Activated CD4-positive, alpha-beta T cell treated with anti-CD3 and anti-CD28 coated beads, Interleukin-2, amount 10 ng/mL, durations not matched to agents 7 days and 5 days (primary cell): ENCODE measurements at places on chromosomes 1 and 21. TPM values are rescaled to one million over a fixed set of nuclear protein-coding genes. Genes with fewer than 3 reads are reported as not detected.

DNA sequence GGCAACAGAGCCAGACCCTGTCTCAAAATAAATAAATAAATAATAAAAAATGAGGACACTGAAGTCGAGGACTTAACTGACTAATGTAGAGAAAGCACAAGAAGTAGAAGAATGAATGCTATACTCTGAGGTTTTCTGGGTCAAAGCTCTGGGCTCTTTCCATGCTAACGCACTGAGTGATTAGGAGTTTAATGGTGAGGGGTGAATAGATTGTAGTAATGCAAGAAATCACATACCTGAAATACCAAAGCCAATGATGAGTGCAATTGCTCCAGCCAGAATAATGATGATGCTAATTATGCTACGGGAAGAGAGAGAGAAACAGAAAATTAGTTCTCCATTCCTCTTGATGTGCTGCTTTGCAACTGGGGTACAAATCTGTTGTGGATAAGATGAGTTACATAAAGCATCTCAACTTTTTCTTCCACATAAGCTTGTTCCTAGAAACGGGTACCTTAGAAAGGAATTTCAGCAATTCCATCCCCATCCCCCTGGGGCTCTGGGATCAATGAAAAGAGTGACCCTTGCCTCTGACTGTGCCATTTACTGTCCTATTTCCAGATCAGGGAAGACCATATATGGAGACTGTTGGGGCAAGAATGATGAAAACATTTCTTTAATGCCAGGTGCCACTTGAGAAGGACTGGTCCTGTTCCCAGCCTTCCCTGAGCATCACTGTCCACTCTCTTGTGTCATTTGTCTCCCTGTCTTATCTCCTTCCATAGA is 40.7 kb downstream of the VTCN1 start:
- H3K4me3 ChIP-seq: no peak overlapping the region
- H3K27me3 ChIP-seq: peaks cover 9% of the 10 kb centered on the region
- no peaks in the 10 kb centered on the region for H3K36me3 ChIP-seq
- DNase-seq: no peak
- H3K27ac ChIP-seq: no peak overlapping the region

- no peak overlapping the region for H3K27ac ChIP-seq
- no peak overlapping the region for H3K4me3 ChIP-seq
- DNase-seq: no peak
- H3K4me1 ChIP-seq: peaks cover 16% of the 10 kb centered on the region
- no peaks in the 10 kb centered on the region for H3K27me3 ChIP-seq
Measured at GRCh38 chr21:28852706-28853105, 140.0 kb downstream of the LTN1 start.

DNA sequence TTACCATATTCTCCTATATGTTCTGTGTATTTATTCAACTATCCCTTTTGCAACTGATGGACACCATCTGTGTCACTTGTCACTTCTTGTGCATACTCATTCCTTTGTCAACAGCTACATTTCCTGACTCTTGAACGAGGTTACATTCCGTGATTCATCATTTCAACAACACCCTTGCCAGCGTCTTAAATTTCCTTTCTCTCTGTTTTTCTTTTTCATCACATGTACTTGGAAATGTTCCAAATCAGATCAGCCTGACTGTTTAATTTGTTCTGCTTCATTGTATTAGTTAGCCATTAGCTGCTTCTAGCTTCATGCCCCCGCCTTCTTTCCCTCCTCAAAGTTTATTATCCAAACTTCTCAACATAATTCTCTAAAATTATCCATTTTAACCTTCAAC is 173.0 kb downstream of the ADGRL4 start:
- H3K4me3 ChIP-seq: no peak overlapping the region
- H3K4me1 ChIP-seq: peaks cover 16% of the 10 kb centered on the region
- H3K27ac ChIP-seq: no peak overlapping the region
- DNase-seq: no peak

The GPR161 gene
- total RNA-seq: 0.17 TPM
